ENCODE measurements at places on chromosomes 5 and 9.

DNA sequence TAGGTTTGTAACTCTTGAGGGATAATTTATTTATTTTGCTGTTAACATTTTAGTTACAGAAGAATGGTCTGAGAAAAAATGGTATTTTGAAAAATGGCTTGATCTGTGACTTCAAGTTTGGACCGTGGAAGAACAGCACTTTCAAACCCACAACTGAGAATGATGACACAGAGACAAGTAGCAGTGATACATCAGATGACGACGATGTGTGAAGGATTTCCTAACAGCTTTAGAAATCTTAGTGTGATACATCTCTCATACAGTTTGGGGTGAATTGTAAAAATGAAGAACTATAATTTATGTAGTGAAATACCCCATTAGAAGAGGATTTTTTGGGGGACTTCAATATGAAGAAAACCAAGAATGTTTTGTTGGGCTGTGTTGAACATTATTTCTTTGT lies 88.7 kb downstream of the GPBP1 start:
- no peaks in the 10 kb centered on the region for H3K27me3 ChIP-seq
- no peak for DNase-seq
- peaks cover 8% of the 10 kb centered on the region for H3K4me1 ChIP-seq
- H3K27ac ChIP-seq = no peak overlapping the region
- H3K4me3 ChIP-seq = no peak overlapping the region

DNA sequence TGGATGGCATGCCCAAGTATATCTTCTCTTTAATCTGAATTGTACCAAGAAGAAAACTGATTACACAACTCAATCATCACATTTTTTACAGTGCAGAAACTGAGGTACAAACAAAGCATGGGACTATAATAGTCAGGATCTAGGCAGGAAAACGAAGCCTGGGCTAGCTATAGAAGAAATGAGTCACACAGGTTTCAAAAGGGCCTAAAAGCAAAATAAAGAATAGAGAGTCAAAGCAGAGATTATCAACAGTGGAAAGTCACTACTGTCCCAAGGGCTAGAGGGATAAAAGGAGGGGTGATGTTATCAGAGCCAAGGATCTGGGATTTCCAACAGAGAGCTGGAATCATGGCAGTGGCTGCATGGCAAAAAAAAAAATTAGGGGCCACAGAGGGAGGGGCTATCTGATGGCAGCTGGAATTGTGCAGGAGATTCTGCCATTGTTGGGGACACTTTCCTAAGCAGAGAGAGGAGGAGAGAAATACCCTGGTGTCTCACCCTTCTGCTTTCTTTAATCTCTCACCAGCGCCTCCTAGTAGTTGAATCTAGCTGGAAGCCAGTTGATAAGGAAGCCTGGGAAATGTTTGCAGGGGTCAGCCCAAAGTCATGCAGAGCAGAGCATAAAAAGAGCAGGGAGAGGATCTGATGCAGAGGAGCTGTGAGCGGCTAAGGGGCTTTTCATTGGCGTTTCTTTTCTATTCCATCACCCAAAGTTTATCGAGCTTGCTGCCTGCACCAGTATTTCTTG lies 343.2 kb downstream of the ACTL7B start:
- no peaks in the 10 kb centered on the region for H3K27me3 ChIP-seq
- no peak overlapping the region for H3K4me3 ChIP-seq
- H3K4me1 ChIP-seq = no peaks in the 10 kb centered on the region
- DNase-seq = no peak
- no peak overlapping the region for H3K27ac ChIP-seq

DNA sequence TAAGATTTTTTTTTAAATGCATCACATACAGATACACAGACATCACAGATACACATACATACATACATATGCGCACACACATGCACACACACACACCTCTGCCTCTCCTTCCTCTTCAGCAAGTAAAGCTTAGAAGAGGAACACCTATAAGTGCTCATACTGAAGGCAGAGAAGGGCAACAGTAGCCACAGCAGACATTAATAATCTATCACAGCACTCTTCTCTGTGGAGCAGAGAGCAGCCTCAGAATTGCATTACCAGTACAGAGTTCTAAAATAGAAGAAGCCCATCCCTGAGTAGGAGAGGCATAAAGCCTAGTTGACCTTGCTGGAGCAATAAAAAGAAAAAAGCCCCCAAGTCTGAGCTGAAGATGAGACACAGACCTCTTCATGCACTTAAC lies 110.6 kb downstream of the MLLT3 start:
- H3K27me3 ChIP-seq = no peaks in the 10 kb centered on the region
- peak overlapping the region; percentile 77 for H3K27ac ChIP-seq
- peaks cover 62% of the 10 kb centered on the region for H3K36me3 ChIP-seq
- no peak for DNase-seq

DNA sequence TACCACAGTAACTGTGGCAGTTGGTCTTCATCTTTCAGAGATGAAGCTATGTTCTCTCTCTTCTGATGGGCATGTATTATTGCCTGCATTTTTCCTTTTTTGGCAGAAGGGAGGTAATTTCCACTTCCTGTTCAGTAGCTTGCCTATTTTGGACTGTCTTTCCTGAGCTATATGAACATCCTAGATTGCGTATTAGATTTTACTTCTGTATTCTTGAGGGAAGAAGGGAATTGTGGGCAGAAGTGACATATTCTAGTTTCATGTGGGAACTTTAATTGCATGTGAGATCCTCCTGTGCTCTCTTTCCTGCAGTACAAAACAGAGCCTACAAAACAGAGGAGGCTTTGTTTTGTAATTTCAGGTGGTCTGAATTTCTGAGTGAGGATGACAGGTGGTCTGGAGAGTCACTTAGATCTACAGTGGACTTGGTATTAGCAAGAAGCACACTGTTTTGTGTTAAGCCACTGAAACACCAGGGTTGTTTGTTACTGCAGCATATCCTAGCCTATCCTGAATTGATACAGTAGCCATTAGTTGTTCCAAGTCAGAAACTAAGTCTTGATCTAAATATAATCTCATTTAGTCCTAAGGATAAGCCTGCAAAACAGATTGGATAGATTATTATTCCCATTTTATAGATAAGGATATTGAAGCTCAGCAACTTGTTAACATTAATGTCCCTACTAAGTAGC lies 68.1 kb downstream of the AOPEP start:
- H3K4me1 ChIP-seq = peaks cover 9% of the 10 kb centered on the region
- peaks cover 6% of the 10 kb centered on the region for H3K36me3 ChIP-seq
- no peak overlapping the region for H3K27ac ChIP-seq
- no peak for DNase-seq

DNA sequence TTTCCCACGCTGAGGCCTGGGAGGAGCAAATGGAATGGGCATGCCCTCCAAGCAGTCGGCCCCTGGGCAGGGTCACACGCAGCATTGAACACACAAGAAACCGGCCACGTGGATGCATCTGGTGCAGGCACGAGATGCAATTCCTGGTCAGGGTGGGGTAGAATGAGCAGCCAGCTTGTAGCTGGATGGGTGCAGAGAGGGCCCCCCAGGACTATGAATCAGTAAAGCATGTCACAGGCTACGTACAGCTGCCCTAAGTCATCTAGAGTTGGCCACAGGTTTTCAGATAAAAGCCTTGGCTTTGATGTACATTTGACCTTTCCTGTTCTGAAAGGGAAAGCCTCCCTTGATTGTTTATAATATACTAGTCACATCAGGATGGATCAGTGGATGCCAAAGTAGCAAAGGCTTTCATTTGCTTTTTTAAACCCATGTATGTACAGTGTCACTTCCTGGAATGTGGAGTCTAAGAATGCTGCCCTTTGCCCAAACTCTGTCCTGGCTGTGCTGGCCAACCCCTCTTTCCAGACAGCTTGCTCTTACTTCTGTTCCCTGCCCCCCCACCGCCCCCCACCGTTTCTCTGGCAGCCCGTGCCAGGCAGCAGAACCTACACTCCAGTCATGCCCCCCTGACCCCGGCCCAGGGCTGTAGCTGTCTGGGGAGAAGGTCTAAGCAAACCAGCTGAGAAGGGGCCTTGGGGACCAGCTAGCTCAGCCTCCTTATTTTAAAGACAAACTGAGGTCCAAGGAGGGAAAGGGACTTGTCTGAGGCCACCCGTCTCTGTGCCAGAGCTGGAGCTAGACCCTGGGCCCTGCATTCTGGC lies 169.2 kb downstream of the HSPA4 start:
- no peak overlapping the region for H3K4me3 ChIP-seq
- no peak overlapping the region for H3K27ac ChIP-seq
- no peaks in the 10 kb centered on the region for H3K36me3 ChIP-seq

DNA sequence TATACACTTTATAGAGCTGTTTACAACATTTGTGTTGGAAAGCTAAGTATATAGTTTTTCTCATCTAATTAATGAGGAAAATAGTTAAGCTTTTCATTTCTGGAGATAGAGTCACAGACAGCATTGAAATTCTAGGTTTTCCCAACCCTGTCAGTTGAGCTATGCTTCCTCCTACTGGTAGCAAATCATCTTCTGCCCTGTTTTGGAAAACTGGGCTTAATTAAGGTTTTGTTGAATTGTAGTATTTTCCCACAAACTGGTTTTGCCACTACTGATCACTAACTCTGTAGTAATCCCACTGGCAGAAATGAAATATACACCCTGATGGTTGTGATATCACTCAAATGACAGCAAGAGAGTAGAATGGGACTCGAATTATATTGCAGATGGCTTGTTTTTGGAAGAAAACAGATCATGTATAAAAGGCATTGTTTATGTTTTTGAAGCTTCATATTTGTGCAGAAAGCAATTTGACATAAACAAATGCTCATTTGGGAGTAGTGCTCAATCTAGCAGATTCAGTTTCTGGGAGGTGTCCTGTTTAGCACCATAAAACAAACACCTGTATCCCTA lies 46.6 kb downstream of the CD180 start:
- H3K4me1 ChIP-seq = peaks cover 4% of the 10 kb centered on the region
- H3K27ac ChIP-seq = no peak overlapping the region
- DNase-seq = no peak
- no peaks in the 10 kb centered on the region for H3K27me3 ChIP-seq

Measured in activated CD8-positive, alpha-beta T cell treated with anti-CD3 and anti-CD28 coated beads, Interleukin-2, amount 10 ng/mL, durations not matched to agents 7 days and 5 days (primary cell).